ENCODE measurements at places on chromosomes 4 and X.

GRCh38 chrX:38220415-38221390 lies at the start of gene SRPX:
Gene SRPX (minus strand): TSS chrX:38220871. CDS start chrX:38220792, 79 bp downstream.
- no peak for DNase-seq

GRCh38 chr4:57148831-57149505 lies 38.8 kb upstream of the IGFBP7 start:
- no peak for DNase-seq

DNA sequence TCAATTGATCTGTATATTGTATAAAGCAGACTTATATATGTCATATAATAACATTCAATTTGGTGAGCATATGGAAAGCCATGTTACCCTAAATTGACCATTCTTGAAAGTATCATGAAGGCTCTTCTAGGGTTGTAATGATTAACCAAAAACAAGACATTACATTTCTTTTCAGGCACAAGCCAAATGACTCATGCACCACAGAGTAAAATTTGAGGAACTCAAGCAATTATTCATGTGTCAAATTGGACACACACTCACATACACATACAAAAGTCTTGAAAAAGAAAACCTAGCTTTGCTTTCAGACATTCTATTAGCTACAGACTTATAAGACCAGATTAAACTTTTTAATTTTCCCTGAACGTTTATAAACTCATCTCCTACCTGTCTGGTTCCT lies 146.5 kb upstream of the PCDH18 start:
- no peak for DNase-seq

GRCh38 chr4:13176741-13177142 lies 307.4 kb downstream of the RAB28 start:
- no peak for DNase-seq

DNA sequence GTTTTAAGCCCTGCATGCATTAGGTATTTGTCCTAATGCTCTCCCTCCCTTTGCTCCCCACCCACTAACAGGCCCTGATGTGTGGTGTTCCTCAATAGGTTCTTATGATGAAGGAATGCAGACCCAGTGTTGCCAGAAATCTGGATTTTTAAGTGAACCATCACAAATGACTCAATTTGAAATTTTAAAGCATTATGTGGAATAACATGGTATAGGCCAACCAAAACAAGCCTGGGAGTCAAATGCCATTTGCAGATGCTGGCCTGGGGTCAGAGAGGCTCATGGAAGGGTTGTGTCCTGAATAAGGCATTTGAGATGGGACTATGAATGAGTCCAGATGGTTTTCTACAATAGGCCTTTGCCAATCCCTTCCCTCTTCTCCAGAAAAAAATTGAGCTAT lies 179.6 kb downstream of the SHROOM3 start:
- DNase-seq = no peak

DNA sequence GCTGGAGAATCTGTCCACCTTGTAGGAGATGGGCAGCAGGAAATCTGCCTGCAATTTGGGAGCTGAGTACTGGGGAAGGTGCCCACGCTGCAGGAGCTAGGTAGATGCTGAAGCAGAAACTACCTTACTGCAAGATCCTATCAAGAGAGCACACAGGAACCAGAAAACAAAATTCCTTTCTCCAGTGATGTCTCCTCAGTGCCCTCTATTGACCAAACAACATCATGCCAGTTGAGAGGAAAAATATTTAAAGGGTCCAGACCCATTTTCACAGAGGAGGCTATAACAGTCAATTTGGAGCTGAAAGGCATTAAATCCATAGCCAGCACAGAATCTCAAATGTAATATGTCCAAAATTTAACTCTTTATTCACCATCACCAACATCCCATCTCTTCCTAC lies 406.8 kb downstream of the SLITRK2 start:
- no peak for DNase-seq

GRCh38 chrX:45872480-45872879 lies 671.8 kb upstream of the DIPK2B start:
- DNase-seq = no peak

DNA sequence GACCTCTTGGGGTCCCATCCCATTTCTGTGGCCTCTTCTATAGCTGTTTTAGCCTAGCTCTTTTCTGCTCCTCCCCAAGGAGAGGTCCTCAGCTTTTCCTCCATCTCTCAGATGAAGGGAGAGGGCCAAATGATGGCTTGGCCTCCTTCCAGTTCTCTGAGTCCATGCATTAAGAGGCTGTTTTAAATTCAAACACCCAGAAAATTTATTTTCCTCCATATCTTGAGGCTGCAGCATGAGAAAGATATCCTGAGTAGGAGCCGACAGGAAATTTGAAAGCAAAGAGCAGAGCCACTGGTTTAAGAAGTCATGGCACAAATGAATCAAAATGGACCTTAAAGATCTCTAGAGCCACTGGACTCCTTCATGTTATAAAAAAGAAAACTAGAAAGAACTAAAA lies 558.8 kb downstream of the MID1IP1 start:
- DNase-seq = no peak

DNA sequence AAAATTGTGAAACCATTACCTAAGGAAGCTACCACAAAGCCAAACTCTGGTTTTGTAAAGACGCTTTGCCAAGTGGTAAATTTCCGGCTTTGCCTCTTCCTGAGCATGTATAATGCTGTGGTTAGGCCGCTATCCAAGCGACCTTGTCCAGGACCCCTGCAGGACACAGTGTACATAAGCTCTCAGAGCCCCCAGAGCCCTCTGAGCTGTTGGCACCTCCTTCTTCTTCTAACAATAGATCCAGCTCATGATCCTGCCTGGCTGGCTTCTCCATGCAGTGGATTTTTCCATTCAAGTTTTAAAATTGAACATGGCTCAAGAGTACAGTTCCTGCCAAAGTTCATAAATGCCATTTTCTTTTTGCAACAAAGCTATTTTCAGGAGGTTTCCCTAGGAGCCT lies 326.7 kb downstream of the MAPK10 start:
- DNase-seq = peak; percentile 78

- peak; percentile 52 for DNase-seq
Observed at GRCh38 chr4:107740950-107741701, 21.1 kb upstream of the PAPSS1 start.

- DNase-seq = no peak
Observed at GRCh38 chr4:182048871-182049270, 194.3 kb upstream of the TENM3 start.

- no peak for DNase-seq
Observed at GRCh38 chr4:13627178-13627605, 333 bp downstream of the BOD1L1 start.

- DNase-seq = no peak
Observed at GRCh38 chrX:108732630-108733321, 3.6 kb downstream of the IRS4 start.
